Activated T-helper 1 cell treated with anti-CD3 and anti-CD28 coated beads, Interleukin-2, amount 50 U/mL, for 16 hours (primary cell): ENCODE measurements at places on chromosomes 6 and 20.

GRCh38 chr6:50899306-50899870, 80.7 kb downstream of the TFAP2B start:
- no peak for DNase-seq

DNA sequence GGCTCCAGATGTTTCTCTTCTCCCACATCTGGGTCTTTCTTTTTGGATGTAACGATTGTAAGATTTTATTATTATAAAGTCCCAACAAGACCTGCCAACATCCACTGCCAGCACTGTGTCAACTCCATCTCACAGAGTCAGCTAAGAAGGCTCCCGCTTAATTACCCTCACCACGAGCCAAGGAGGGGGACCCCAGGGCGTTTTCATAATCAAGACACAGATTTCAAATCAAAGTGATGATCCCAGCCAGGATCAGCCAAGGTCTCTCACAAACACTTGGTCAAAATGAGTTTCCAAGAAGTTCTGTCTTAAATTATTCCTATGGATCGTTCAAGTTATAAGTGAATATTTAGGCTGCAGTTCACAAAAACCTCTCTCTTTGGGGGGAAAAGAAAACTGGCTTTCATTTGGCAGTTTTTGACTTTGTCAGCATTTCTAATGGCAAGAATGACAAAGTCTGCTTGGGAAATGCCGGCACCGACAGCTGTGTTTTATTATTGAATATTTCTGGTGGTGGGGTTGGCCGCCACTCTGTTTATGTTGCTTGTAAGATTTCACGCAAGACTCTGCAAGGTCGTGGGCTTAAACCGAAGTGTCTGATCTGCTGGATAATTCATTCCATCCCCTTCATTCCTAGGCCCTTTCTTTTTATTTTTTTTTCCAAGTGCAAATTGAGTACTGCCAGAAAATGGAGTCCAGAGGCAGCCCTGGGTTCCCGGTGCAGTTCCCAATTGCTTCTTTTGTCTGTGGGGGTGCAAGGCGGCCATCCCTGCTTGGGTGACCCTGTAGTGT, 170.2 kb upstream of the PMEPA1 start:
- no peak for DNase-seq

DNA sequence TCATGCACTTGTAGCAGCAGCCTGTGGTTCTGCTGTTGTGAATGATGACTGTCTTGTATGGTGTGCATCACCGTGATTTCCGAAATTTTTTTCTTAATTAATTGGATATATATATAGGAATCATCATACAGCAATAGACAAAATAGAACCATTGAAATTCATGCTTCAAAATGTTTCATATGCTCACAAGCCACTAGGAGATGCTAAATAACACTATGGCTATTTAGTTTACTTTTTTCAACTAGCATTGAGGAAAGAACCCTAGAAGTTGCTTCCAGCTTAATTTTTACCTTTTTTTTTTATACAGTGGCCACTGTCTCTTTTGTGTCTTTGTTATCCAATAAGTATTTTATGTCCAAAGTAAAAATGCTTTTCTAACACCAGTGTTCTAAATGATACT, 485.4 kb downstream of the CDKAL1 start:
- DNase-seq: no peak

DNA sequence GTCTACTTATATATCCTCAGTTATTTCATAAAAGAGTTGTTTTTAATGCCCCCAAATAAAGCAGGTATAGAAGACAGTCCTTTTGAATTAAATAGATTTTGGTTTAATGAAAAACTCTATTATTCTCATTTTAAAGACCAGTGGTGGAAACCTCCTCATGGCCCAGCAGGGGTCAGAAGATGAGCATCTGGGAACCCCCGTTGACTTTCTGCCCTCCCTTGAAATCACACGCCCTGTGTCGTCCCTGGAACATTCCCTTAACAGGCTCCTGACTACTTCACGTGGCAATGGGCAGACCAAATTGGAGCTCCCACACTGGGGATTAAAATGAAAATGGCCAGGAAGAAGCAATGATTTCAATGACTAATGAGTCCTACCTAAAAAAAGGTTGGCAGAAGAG, 220.9 kb downstream of the KIF16B start:
- no peak for DNase-seq

- no peak for DNase-seq
Observed at GRCh38 chr6:164398647-164399046, 910.8 kb downstream of the C6orf118 start.
